ENCODE measurements at places on chromosomes 5 and 9.

GRCh38 chr9:4986296-4986695, 1.2 kb downstream of the JAK2 start:
- DNase-seq: no peak

DNA sequence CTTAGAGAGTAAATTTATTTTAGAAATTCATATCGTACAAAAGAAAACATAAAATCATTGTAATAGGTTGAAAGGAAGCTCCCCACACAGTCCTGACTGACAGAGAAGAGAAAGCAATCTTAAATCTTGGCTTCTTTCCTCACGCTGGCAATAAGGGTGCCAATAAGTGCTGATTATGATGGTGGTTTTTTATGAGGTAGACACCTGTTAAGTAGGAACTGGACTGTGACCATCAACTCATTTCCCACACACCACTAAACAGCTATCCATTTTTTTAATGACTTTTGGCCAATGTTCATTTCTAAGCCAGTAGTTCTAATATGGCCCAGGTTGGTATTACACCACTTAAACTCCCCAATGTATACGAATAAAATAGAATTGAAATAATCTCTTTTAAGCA, 893.5 kb upstream of the NUDT12 start:
- DNase-seq: no peak

GRCh38 chr5:77280036-77280435, 69.6 kb downstream of the PDE8B start:
- DNase-seq: no peak

- DNase-seq: peak; percentile 62
Measured at GRCh38 chr5:134224888-134225779, 739 bp downstream of the PPP2CA start.

- no peak for DNase-seq
Measured at GRCh38 chr5:136513430-136513829, 148.1 kb upstream of the TRPC7 start.

Measured in central memory CD4-positive, alpha-beta T cell (primary cell).